ENCODE measurements at places on chromosomes 2 and 18. TPM values are rescaled to one million over a fixed set of nuclear protein-coding genes. Genes with fewer than 3 reads are reported as not detected.

Gene SERPINB11
- total RNA-seq: not detected

DNA sequence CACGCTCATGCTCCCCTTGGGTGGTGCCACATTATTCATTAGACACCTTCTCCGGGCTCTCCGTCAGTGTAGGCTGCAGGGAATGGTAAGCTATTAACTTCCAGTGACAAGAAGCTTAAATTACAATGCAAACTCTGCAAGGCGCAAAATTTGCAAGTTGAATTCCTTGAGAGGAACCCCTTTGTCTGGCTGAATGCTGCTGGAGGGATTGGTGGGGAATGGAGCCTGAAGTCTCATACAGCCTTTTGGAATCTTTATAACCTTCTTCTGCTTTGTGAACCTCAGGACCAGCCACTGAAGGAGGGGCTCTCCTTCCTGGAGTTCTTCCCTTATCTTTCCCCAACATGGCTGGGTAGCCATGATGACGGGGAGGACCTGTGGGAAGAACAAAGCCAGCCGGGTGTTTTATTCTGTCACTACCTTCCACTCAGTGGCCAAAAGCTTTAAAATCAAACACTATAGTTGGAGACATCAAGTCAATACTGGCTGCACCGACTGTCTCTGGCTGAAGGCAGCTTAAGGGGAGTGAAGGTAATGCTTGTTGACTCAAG lies 220.9 kb upstream of the EPHA4 start:
- peak overlapping the region; percentile 91 for H3K27ac ChIP-seq
- H3K4me3 ChIP-seq: no peak overlapping the region
- no peaks in the 10 kb centered on the region for H3K36me3 ChIP-seq
- H3K27me3 ChIP-seq: no peaks in the 10 kb centered on the region

Gene MOGAT1
- not detected for total RNA-seq

Gene PARD3B
- total RNA-seq: 20.4 TPM

GRCh38 chr2:184113696-184114403 lies 484.5 kb upstream of the ZNF804A start:
- DNase-seq: no peak
- H3K4me1 ChIP-seq: no peaks in the 10 kb centered on the region
- no peaks in the 10 kb centered on the region for H3K36me3 ChIP-seq
- H3K27ac ChIP-seq: peak overlapping the region; percentile 2
- no peaks in the 10 kb centered on the region for H3K27me3 ChIP-seq
- no peak overlapping the region for H3K4me3 ChIP-seq

Gene MBD1
- total RNA-seq: 88.2 TPM
